ENCODE measurements at places on chromosomes 4 and X.

- DNase-seq: no peak
These were observed 8.2 kb upstream of the CNOT6L start for GRCh38 chr4:77827343-77827742.

GRCh38 chr4:3871881-3872833 is 106.0 kb downstream of the ADRA2C start:
- DNase-seq: no peak

DNA sequence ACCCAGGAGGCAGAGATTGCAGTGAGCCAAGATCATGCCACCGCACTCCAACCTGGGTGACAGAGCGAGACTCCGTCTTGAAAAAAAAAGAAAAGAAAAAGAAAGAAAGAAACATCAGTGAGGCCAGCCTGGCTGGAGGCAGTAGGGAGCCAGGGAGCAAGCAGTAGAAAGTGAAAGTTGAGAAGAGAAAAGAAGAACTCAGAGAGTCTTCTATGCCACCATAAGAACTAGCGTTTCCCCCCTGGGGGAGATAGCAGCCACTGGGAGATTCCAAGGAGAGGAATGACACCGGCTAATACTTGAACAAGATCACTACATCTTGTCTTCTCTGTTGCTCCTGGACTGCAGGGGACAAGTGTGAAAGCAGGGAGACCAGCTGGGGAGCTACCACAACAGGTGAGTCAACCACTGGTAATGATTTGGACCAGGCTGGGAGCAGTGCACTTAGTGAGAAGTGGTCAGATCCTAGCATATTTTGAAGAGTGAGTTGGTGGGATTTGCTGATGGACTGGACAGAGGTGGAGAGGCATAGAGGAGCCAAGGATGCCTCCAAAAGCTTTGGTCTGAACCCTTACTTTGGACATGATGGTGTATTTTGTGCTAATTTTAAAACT is 33.4 kb downstream of the SLC2A9 start:
- no peak for DNase-seq

- no peak for DNase-seq
These were observed 161.6 kb downstream of the SPATA18 start for GRCh38 chr4:52212702-52213101.

DNA sequence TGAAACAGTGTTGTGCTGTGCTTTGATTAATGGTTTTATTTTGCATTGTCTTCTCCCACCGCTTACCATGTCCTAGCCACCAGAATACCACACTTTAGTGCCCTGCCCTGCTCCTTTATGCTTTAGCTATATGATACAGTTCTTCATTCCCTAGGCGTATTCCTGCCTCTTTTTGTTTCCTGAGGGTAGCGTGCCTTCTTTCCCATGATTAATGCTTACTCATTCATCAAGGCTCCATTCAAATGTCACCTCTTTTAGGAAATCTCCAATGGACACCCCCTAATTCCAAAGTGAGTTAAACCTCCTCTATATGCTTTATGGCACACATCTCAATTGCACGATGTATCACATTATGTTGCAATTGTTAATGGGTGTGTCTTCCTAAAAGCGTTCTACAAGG is 46.3 kb downstream of the SPANXD start:
- DNase-seq: no peak

- DNase-seq: no peak
These were observed 24.3 kb upstream of the CD38 start for GRCh38 chr4:15753786-15754185.

- no peak for DNase-seq
These were observed 83.5 kb upstream of the INTU start for GRCh38 chr4:127548990-127549925.

GRCh38 chrX:123869488-123869887 is 9.6 kb downstream of the XIAP start:
- no peak for DNase-seq

DNA sequence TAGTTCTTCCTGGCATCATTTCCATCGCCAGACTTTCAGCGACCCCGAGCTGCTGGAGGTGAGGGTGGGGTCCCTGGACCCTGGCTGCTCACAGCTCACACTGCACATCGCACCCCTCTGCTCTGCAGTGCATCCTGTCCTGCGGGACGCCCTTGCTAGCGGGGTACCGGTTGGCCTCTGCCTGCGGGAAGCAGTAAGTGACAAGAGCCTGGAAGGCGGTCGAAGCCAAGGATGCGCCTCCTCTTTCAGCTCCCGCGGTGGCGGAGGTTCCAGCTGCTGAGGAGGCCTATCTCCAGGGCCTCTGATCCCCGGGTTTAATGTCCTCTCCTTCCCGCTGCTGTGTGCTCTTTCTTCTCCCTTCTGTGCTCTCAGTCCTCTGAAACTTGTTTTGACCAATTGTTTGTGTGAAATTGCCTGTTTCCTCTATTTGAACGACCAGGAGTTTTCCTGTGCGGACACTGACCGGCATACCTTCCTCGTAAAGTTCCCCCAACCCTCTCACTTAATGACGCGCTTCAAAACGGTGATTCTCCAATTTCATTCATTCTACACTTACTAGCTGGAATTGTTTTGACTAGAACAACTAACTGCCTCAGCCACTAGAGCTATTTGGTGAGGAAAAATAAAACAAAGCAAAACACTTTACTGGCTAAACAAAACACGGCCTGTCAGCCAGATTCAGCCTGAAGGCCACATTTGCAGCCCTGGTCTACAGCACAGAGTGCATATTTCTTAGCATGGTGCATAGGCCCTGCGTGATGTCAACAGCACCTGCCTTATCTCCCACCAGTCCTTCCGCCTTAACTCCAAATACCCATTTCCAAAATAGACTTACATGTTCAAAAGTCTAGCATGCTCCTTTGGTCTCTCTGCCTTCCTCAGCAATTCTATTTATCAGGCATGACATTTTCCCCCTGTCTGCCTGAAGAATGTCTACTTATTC is 28.0 kb downstream of the MGAT4D start:
- no peak for DNase-seq

DNA sequence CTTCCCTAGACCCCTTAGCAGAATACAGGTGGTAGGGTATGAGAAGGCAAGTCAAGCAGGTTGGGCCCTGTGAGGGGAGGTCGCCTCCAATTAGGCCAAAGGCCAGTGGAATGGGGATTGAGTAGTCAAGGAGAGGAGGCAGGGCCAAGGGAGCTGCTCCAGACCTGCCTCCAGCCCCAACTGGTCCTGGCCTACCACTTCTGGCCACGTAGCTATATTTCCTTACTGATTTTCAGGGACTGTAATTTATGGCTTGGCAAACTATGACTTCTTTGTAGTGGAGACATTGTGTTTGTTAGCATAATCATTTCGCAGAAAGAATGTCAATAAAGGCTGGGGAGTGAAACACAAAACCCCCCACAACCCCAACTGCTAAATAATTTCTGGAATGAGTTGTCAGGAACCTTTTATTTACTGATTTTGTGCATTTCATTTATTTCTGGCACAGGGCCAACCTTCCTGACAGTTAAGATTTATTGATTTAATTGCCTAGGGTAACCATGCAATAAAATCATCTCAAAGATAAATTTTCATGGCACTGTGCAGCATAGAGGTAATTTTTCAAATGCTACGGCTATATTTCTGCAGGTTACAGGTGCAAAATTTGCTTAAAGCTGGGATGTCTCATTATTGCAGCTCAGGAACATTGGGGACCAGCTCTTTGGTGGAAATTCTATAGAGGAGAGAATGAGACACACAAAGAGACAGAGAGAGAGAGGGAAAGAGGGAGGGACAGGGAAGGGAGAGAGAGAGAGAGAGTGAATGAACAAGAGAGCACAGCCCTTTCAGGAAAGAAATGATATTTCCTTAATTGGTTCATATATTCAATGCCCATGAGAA is 494.9 kb downstream of the IDS start:
- DNase-seq: no peak

GRCh38 chr4:88600176-88600838 is 8.0 kb downstream of the HERC3 start:
- no peak for DNase-seq

DNA sequence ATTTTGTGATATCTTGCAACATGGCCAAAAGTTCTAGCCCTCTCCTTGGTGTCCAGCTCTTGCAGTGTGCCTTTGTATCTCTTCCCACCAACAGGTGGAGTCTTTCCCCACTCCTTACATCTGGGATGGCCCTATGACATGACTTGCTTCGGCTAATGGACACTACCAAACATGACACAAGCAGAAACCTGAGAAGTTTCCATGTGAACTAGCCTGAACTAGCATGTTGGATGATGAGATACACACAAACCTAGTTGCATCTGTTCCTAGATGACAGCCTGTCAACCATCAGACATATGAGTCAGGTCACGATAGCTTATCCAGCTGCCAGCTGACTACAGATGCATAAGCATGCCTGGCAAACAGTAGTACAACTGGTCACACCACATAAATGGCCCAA is 207.5 kb upstream of the FTHL17 start:
- no peak for DNase-seq

DNA sequence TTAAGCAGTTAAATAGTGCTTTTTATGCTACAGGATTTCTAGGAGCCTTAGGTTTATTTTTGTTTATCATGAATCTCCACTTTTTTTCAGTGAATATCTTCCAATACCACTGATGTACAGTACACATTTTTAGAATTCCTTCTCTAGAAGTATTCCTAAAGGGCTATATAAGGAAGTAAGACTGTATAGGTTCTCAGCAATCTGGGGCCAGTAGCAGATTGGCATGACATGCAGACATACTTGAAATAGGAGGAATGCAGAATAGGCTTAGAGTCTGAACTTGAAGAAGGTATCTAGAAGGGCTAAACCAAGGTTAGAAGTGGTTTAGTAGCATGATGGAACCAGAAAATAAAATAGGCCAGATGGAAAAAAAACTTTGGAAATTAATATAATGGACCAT is 29.8 kb downstream of the HEPH start:
- DNase-seq: no peak

- no peak for DNase-seq
These were observed 758.1 kb downstream of the GRID2 start for GRCh38 chr4:93061826-93062225.

DNA sequence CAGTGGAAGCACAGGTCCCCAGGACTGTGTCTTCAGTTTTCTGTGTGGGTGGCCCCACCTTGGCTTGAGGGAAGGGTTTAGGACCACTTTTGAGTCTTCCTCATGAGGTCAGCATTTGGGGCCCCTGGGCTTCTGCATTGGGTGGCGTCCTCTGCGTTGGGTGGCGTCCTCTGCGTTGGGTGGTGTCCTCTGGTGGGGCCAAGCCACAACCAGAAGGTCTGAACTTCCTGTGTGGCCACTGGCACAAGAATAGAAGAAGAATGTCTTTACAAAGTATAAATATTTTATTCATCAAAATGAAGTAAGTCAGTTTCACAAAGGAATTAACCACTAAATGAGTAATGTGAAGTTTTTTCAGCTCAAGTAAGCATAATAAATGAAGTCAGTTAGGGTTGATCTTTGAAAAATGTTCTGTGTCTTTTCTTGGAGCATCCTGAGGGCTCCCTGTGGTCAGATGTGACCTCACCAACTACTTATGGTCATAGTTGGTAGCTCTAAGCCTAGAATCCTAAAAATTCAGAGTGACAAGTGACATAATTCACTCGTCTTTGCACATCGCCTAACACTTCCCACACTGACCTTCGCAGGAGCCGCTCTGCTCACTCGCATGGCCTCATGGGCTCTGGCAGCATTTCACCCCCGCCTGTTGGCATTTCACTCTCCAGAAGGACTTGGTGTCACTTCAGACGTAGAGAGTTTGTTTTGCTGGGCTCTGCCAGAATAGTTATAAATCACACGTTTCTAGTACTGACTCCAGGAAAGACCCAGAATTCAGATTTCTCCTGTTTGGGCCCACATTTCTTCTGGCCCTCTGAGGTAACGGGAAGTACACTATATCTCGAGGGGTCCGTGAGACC is 39.0 kb upstream of the HGFAC start:
- DNase-seq: no peak

DNA sequence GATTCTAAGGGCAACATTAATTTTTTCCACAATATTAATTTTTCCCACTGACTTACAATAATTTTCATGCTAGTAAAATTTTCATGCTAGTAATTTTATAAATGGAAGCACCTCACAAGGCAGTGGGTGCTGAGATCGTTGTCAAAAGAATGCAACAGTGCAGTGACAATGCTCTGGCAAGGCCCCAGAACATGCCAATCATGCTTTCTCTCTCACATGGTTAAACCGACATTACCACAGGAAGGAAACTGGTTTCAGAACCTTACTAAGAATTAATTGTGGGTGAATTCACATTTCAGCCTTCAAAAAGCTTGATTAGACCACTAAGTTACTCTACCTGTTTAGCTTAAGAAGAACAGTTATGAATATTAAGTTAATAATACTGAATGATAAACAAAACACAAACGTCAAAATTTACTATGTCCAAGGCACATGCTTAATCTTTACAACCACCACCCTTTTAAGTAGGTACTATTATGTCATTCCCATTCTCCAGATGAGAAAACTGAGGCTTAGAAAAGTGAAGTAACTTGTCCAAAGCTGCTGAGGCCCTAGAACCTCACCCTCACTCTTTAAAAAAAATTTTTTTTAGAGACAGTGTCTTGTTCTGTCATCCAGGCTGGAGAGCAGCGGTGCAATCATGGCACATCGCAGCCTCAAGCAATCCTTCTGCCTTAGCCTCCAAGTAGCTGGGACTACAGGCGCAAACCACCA is 10.0 kb upstream of the OPHN1 start:
- no peak for DNase-seq

GRCh38 chr4:535181-535923 is 36.3 kb downstream of the PIGG start:
- no peak for DNase-seq

DNA sequence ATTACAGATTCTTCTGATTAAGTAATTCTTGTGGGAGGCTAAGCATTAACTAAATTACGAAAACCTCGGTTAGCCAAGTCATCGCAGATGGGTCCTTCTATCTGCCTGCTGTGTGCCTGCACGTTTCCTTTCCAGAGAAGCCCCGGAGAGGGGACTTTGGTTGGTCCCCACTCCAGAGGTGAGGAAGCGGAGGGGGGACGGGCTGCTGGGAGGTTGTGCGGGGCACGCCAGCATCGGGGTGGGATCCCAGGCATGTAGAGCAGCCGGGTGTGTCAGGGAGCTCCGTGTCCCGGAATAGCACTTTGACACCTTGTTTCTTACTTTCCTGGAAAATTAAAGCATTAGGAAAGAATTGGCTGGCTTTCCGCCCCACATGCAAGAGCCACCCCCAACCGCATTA is 26.6 kb downstream of the PIGG start:
- no peak for DNase-seq

GRCh38 chr4:4424499-4425115 is 37.7 kb downstream of the NSG1 start:
- no peak for DNase-seq

- DNase-seq: no peak
These were observed 30.5 kb downstream of the RHOH start for GRCh38 chr4:40227284-40227683.

GRCh38 chr4:129371065-129371464 is 275.1 kb downstream of the C4orf33 start:
- DNase-seq: no peak

GRCh38 chr4:153533387-153533786 is 67.2 kb downstream of the TMEM131L start:
- DNase-seq: no peak

GRCh38 chr4:82638479-82638878 is 76.7 kb upstream of the TMEM150C start:
- no peak for DNase-seq

GRCh38 chr4:188145601-188146000 is 6.4 kb downstream of the TRIML1 start:
- DNase-seq: no peak

GRCh38 chrX:25383196-25383595 is 367.4 kb upstream of the ARX start:
- no peak for DNase-seq

GRCh38 chrX:27186671-27187070 is 276.5 kb downstream of the PPP4R3C start:
- no peak for DNase-seq

GRCh38 chrX:123185721-123186120 is 1.6 kb downstream of the GRIA3 start:
- no peak for DNase-seq

GRCh38 chr4:42633605-42634388 is 23.1 kb downstream of the ATP8A1 start:
- no peak for DNase-seq

All from cerebellar nuclear complex (tissue), 1 donor.